Stimulated activated memory B cell treated with anti-CD40 and anti-IgM and Interleukin-4, amounts not matched to agents 10 μg/mL and 1 μg/mL and 100 μg/mL, for 72 hours (primary cell): ENCODE measurements at places on chromosomes 12 and 14.

DNA sequence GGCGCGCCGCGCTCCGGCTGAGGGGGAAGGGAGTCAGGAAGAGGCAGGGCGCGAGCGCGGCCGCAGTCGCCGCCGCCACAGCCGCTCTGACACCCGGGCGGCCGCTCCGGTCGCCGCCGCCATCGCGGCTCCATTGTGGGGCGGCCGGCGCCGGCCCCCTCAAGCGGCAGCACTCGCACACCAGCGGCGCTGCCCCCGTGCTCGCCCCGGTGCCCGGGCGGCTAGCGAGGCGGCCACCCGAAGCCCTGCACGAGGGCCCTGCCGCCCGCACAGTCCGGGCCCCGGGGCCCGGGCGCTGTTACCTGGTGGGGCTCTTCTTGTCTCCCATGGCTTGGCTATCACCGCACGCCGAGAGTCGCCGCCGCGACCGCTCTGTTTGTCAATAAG lies 202 bp downstream of the YAF2 start:
- peak; percentile 73 for ATAC-seq

DNA sequence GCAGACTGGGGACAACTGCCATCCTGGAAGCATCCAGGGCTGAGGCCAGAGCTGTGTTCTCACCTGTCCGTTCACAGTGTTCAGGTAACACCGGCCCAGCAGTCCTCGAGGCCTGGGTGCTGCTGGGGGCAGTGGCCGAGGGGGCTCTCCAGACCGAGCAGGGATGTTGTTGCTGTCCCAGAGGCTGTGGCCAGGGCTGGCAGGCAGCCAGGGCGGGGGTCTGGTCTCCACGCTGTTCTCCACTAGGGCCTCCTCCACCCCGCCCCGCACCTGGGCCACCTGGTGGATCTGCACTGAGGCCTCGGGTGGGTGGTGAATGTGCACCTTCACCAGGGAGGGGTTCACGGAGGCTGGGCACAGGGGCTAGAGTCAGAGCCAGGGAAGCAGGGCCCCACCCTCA lies 57.4 kb downstream of the ISCA2 start:
- no peak for ATAC-seq

DNA sequence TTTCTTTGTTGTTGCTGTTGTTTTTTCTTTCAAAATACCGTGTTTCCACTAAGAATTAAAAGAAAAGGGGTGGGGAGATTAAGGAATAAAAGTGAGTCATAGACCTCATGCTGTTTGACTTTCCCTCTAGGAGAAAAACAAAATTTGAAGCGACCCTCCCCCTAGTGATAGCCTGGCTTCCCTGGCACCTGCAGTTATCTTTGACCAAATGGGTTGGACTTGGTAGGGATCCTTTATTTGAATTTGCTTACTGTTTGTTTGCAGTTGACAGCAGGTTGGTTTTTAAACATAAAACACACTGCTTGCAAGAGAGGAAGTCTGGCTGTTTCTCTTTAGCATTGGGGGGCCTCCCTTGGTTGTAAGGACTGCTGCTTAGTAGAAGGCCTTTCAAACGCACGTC lies 14.0 kb downstream of the OTX2 start:
- no peak for ATAC-seq

- no peak for ATAC-seq
These were observed 290.2 kb upstream of the NPAS3 start for GRCh38 chr14:32648434-32648833.

DNA sequence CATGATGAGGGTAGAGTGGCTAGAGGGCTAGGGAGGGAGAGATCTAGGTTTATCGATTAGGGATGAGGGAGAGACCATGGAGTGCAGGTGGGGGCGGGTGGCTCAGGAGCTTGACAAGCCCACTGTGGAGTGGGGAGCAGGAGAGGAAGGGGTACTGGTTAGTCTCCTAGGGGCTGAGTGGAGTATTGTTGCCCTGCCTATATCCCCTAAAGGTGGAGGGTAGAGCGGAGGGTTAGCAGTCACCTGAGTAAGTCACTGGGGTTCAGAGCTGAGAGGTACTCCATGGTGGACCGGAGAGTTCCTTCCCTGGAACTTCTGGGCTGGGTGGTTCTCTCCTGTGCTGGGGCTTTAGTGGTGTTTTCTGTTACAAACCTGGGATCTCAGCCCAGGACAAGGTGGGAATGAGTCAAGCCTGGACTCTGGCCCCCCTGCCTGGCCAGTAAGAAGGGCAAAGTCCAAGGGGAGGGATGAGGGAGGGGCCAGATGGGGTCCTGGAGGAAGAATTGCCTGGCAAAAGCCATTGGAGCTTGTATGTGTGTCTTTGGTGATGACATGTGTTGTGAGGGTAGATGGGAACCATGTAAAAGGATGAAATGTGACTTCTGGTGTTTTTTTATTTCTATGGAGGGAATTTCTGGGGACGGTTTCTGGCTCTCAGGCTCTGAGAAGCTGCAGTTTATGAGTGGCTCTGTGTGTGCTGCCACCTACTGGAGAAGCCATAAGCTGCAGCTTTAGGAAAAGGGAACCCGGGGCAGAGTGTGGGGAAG lies at the start of gene CIDEB:
TSS of gene CIDEB (minus strand) at position 403 of the 767 bp plus-strand sequence. CDS start at position 284, 119 bp downstream.
- no peak for ATAC-seq

GRCh38 chr12:69698769-69699540 lies at the start of gene BEST3:
BEST3 (minus strand) TSS chr12:69699303; CDS start chr12:69697798, 1,505 bp downstream.
- no peak for ATAC-seq

GRCh38 chr12:108700833-108701541 lies 30.3 kb downstream of the CORO1C start:
- no peak for ATAC-seq

DNA sequence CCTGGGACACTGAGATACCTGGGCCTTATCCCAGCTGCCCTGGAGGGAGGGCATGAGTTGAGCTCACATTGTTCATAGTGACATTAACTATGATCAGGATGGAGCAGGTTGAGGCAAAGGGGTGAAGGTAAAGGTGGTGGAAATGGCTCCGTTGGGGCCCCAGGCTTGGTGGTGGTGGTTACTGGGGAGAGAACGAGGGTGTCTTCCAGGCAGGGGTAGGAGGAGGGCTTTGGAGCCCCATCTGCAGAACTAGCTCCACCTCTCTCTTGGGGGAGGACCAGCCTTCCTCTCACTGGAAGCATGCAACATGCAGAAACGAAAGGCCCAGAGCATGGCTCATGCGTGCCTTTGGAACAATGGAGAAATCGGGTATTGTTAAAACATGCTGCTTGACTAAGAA lies 217.0 kb downstream of the SLC41A2 start:
- ATAC-seq = no peak

- no peak for ATAC-seq
These were observed 72.9 kb upstream of the FOXN3 start for GRCh38 chr14:89489761-89490437.

DNA sequence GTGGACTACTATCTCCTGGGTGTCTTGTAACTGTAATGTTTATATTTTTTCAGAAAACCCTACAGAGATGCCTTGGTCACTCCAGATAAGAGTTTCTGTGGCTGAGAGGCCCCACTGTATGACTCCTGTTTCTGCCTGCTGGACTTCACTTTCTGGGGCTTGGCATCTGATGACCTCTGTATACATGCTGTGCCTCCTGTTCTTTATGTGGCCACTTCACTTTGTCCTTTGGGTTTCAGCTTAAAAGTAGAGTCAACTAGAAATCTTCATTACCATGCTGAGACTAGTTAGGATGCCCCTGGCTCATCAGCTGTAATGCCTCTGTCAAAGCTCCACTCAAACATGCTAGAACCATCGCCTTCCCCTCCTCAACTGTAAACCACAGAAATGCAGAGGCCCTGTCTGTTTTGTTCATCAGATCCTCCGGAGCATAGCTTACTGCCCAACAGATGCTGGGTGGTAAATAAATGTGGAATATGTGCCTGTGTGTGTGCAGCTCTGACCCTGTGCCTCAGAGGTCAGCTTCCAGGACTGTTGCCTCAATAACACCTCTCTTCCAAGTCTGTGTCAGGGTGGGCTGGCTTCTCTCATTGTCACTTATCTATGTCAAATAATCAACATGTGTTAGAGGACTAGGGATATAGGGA lies 25.5 kb downstream of the ZNF664 start:
- no peak for ATAC-seq

DNA sequence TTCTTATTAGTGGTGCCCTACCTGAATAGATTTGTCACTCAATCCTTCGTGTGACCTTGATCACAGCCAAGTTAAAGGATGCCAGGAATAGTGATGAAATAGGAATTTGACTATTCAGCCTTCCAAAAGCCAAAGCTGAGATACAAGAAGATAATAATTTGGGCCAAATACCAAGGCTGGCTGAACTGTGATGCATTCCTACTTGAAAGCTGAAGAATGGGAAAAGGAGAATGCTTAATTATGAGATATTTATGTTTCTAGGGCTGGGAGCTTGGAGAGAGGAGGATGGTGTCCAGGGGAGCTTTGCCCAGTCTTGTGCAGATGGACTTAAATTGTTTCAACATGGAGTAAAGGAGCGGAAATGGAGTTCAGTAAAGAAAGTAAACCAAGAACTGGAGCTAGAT lies 5.2 kb downstream of the RNASE7 start:
- no peak for ATAC-seq
